ENCODE measurements at places on chromosomes 12 and 14.

DNA sequence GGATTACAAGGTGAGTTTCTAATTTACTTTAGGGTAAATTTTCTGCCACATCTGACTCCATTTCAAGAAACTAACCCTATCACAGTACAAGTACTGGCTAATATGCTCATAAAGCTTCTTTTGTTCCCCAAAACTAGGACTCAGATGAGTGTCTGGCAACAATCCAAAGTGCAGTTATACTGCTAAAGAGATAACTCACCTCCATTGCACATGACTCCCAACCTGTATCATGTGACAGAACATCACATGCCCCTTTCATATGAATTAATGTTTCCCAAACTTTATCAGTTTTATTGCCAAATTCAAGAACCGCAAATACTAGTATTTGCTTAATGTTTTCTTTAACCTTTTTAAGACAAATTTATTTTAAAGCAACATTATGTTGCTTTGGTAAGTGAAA lies 3.9 kb upstream of the PPP1R12A start:
- DNase-seq, result no peak

DNA sequence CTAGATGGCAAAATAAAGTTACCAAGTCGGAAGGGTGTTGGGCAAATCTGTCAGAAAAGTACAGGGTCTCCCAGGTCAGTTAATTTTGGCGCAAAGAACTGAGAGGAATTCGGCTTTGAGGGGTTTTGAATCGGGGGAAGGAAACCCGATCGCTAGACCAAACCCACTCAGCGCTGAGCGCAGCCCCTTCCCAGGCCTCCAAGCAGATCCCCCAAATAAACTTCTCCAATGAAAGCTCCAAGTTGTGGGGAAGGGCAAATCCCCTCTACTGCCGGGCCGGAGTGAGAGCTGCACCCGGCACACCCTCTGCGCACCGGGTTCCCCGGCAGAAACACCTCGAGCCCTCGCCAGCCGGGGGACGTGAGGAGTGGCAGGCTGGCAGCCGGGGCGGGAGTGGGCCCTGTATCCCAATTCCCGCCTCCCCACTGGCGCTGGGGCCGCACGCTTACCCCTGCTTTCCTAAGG lies 441 bp downstream of the E2F7 start:
- DNase-seq, result no peak

GRCh38 chr12:66341126-66341525 lies 38.8 kb downstream of the HELB start:
- no peak for DNase-seq

DNA sequence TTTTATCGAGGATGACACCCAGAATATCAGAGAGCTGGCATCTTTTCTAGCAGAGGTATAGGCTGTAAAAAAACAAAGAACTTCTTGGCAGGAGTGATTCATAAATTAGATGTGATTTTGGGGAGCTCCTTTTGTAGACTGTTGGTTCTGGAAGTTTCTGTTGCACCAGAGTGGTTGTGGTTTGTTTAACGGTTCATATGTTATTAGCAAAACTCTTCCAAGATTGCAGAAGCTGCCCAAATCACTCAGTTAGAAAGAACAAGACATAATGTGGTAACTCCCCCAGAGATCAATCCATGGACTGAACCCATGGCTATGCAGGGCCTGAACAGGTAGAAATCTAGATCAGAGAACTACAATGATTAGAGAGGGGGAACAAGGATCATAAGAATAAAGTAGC lies 6.7 kb upstream of the RNASE10 start:
- DNase-seq, result no peak

GRCh38 chr14:43105305-43105704 lies 1401.8 kb downstream of the FSCB start:
- no peak for DNase-seq

GRCh38 chr14:52835122-52835903 lies 43.9 kb upstream of the GNPNAT1 start:
- DNase-seq, result peak; percentile 76

DNA sequence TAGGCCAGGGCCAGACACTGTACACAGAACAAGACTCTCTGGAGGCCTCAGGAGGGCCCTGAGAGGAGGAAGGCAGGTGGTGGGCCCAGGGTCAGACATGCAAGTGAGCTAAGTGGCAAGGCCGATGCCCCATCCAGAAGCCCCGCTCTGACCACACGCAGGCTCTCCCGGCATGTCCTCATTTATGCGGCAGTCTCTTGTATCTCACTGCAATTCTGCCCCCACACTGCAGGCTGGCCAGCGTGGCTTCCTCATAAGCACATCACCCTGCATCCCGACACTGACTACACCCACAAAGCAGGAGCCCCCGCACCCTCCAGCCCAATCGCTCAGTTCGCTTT lies 17.5 kb downstream of the SSH1 start:
- no peak for DNase-seq

DNA sequence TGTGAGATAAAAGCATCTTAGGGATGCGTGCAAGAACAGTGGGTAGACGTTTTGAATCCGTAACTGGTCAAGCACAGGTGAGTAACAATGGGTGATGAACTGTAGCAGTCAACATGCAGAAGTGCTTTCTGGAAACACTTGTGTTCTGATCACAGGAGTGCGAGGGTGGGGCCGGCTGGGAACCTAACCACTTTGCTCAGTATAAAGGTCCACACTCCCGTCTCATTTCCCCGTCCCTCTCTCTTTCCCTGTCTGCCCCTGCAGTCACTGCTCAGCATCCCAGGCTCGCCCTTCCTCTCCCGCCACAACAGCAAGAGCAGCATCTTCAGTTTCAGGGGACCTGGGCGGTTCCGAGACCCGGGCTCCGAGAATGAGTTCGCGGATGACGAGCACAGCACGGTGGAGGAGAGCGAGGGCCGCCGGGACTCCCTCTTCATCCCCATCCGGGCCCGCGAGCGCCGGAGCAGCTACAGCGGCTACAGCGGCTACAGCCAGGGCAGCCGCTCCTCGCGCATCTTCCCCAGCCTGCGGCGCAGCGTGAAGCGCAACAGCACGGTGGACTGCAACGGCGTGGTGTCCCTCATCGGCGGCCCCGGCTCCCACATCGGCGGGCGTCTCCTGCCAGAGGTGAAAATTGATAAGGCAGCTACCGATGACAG lies 127.1 kb downstream of the FIGNL2 start:
- peak; percentile 18 for DNase-seq

- peak; percentile 38 for DNase-seq
Observed at GRCh38 chr12:94147991-94148738, at the start of gene PLXNC1. TSS of gene PLXNC1 (plus strand) at chr12:94148577. CDS start at chr12:94148972, 395 bp downstream.

- no peak for DNase-seq
Observed at GRCh38 chr12:131561051-131561450, 149.8 kb upstream of the SFSWAP start.

GRCh38 chr12:6852651-6853354 lies 853 bp downstream of the USP5 start:
- DNase-seq, result peak; percentile 56

GRCh38 chr12:58841058-58841798 lies 79.1 kb downstream of the LRIG3 start:
- DNase-seq, result no peak

GRCh38 chr14:76541594-76542219 lies 165.8 kb downstream of the ESRRB start:
- DNase-seq, result no peak

DNA sequence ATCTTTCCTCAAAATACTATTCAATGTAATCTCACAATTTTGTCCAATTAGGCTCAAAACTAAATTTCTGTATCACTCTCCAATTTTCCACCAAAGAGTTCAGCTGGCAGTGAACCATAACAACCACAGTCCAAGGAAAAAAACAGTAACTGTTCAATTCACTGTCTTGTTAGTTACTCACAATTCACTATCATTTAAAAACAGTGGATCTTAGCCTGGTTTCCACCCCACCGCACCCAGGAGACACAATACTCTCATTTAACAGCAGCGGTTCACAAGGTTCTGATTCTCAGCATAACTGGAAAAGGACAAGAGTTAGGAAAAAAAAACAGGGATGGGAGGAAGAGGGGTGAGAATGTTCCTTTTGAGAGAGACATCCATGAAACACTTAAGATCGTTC lies 40.5 kb downstream of the MED13L start:
- no peak for DNase-seq

DNA sequence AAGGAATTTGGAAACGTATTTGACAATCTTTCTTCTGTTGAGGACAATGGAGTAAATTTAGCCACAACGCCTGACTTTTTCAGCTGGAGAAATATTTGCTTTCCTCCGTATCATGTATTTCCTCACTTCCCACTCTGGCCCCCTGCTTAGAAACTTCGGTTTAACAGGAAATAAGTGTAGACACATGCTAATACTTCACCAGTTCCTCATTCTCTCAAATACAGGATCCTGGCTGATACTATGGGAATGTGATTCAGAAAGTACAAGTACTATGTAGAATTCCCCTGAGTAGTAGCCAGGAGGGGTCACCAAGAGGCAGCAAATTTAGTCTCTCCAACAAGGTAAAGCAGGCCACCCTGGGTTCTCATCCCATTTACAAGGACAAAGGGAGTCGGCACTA lies 58.0 kb downstream of the FAR2 start:
- peak; percentile 26 for DNase-seq

GRCh38 chr12:78494911-78495310 lies 369.7 kb upstream of the SYT1 start:
- DNase-seq, result peak; percentile 1

DNA sequence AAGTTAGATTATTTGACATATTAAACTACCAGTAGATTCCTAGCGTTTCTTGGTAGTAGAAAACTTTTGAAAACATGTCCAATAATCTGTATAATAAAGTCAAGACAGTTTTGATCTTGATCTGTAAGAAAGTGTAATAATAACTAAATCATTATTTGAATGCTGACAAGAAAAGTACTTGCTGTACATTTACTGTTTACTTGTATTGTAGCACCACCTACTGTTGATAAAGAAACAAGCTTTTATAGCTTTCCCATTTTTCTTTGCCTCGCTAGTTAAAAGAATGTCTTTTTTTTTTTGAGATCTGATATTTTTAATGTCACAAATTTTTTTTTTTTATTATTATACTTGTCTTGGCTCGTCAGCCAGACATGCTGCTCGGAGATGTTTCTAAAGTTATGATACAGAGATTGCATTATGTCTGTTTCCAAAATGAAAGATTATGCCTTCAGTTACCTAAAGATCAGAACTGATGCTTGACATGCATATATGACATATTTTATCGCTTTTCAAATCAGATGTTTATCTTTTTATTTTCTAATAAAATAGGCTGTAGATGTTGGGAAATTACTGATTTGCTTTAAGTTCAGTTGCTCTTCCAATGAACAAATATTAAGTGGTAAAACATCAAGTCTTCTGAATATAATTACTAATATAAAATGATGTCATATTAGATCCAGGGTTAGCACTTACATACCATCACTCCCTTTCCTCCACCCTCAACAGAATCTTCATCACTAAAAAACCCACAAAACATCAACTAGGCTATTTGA lies 140.5 kb downstream of the AKAP6 start:
- peak; percentile 69 for DNase-seq

DNA sequence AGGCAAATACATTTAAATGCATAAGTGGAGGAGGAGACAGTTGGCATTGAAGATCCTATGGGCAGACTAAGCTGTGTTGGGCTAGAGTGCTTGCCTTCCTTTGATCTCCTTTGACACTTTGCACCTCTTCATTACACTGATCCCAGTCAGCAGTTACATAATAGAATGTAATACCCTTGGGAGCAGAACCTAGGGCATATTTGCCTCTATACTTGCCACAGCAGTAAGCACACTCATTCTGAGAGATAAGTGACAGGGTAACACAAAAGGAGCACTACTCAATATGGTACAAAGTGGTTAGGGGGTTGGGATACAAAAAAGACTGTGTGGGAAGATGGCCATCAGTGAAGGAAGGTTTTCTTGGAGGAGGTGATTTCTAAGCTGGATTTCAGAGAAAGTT lies 9.0 kb downstream of the MARS1 start:
- DNase-seq, result no peak

DNA sequence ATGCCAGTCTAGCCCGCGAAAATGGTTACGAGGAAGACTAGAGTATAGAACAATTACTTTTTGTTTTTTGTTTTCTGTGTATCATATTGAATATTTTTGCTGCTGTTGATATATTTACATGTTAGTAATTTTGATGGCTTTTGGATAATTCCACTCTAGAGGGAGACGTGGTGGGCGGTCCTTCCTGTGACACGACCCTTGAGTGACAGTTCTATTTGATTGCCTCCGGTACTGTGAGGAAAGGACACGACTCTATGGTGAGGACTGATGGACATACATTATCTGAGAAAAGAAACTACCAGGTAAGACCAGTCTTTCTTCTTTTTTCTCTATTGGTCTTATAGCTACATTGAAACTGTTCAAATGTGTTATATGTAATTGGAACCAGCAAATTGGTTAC lies 34.7 kb downstream of the CNOT2 start:
- no peak for DNase-seq

- no peak for DNase-seq
Observed at GRCh38 chr12:76782526-76782925, 18.6 kb downstream of the ZDHHC17 start.

- no peak for DNase-seq
Observed at GRCh38 chr12:104571328-104571727, 114.6 kb downstream of the CHST11 start.

GRCh38 chr12:52525661-52526499 lies 5.7 kb upstream of the KRT5 start:
- no peak for DNase-seq

DNA sequence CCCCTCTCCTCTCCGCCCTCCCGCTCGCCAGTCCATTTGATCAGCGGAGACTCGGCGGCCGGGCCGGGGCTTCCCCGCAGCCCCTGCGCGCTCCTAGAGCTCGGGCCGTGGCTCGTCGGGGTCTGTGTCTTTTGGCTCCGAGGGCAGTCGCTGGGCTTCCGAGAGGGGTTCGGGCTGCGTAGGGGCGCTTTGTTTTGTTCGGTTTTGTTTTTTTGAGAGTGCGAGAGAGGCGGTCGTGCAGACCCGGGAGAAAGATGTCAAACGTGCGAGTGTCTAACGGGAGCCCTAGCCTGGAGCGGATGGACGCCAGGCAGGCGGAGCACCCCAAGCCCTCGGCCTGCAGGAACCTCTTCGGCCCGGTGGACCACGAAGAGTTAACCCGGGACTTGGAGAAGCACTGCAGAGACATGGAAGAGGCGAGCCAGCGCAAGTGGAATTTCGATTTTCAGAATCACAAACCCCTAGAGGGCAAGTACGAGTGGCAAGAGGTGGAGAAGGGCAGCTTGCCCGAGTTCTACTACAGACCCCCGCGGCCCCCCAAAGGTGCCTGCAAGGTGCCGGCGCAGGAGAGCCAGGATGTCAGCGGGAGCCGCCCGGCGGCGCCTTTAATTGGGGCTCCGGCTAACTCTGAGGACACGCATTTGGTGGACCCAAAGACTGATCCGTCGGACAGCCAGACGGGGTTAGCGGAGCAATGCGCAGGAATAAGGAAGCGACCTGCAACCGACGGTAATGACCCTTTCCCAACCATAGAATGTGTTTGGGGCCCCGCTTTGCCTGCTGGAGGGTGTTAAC lies 615 bp downstream of the CDKN1B start:
- no peak for DNase-seq

DNA sequence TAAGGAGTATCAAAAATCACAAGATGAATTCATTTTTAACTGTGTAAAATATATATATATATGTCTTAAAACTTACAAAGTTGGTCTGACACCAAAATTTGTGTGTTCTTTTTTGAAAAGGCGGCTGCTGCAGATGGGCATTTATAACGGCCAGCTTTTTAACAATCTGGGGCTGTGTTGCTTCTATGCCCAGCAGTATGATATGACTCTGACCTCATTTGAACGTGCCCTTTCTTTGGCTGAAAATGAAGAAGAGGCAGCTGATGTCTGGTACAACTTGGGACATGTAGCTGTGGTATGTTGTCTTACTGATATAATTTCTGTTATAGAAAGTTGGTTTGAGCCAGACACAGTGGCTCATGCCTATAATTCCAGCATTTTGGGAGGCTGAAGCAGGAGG lies 47.0 kb downstream of the TTC8 start:
- no peak for DNase-seq

GRCh38 chr12:120445911-120446843 lies at the start of the genes GATC and TRIAP1:
TSS of gene GATC (plus strand) at chr12:120446444. CDS start at chr12:120446481, 37 bp downstream.
TSS of gene TRIAP1 (minus strand) at chr12:120446384. CDS start at chr12:120446372, 12 bp downstream.
- DNase-seq, result peak; percentile 67

- peak; percentile 54 for DNase-seq
Observed at GRCh38 chr12:56931474-56931978, 2.7 kb downstream of the SDR9C7 start.
